ENCODE measurements at places on chromosomes 6 and 20.

GRCh38 chr6:109381061-109381746 is 1.1 kb downstream of the CD164 start:
- no peak for DNase-seq

- no peak for DNase-seq
These were observed 1.3 kb upstream of the LZTS3 start for GRCh38 chr20:3174442-3175261.

DNA sequence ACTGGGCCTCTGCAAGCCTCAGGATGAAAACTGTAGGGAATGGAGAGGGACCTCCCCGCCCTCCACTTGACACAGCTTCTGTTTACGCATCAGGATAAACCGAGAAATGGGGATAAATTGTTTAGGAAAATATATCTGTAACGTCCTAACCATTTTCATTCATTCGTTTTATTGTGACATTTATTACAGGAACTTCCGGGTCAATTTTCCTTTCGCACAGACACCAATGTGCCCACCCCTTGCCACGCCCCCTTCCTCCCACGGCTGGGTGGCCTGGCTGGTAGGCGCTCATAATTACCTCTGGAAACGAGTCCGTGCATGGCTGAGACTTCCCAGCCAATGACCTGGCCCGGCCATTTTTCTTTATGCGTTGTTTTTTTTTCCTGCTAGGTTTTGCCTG is 96.1 kb downstream of the BMP7 start:
- no peak for DNase-seq

GRCh38 chr20:35263532-35264341 is 14.2 kb downstream of the MMP24OS start:
- no peak for DNase-seq

DNA sequence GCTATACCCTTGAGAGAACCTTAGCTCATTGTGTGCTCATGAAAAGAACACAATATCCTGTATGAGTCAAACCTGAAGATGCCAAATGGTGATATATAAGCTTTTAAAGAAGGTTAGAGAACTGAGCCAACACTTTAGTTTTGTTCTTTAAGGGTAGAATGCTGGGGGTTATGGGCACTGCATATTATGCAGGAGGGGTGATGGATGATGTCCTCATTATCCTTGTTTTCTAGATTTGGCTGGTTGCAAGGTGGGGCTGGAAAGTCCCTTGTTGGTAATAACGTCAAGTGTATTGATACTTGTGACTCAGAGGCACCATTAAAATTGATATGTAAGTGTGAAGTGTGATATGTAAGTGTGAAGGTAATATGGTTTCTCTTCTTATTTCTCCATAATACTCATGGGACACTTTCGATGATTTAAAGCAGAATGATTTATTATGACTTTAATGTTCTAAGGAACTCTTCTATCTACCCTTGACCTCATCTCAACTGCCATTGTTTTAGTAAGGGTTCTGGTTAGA is 113.7 kb upstream of the DTNBP1 start:
- no peak for DNase-seq

DNA sequence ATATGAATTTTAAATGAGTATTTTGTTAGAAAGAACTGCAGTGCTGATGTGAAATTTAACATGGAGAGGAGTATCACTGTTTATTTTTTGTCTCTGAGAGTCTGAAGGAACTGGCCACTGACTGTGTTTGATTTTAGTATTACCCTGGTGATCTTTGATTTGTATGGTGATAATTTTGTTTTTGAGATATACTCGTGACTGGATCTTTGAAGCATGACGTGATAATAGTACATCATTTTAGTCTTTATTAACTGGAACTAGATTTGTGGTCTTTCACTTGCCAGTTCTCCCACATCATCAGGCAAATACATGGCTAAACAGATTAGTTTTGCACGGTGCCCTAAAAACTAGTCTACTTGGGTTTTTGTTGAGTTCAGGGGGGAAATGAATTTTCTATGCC is 55.5 kb downstream of the ARID1B start:
- no peak for DNase-seq

GRCh38 chr20:3224681-3225421 is 14.1 kb downstream of the SLC4A11 start:
- no peak for DNase-seq

DNA sequence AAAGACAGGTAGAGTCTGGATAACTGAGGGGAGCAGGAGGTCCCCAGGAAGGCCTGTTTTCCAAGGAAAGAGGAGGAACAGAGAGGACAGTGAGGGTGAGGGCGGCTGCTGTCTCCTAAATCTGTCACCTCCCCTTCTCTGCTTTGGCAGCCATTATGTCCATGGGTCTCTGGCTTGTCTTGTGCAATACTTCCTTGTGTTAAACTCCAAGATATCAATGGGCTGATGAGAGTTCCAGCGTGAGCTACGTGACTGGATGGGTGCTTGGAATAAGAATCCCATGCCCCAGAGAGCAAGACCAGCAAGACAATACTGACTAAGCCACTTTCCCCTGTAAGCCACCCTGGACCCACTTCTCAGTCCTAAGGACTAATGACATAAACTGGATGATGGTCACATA is 26.3 kb upstream of the DNAAF9 start:
- no peak for DNase-seq

DNA sequence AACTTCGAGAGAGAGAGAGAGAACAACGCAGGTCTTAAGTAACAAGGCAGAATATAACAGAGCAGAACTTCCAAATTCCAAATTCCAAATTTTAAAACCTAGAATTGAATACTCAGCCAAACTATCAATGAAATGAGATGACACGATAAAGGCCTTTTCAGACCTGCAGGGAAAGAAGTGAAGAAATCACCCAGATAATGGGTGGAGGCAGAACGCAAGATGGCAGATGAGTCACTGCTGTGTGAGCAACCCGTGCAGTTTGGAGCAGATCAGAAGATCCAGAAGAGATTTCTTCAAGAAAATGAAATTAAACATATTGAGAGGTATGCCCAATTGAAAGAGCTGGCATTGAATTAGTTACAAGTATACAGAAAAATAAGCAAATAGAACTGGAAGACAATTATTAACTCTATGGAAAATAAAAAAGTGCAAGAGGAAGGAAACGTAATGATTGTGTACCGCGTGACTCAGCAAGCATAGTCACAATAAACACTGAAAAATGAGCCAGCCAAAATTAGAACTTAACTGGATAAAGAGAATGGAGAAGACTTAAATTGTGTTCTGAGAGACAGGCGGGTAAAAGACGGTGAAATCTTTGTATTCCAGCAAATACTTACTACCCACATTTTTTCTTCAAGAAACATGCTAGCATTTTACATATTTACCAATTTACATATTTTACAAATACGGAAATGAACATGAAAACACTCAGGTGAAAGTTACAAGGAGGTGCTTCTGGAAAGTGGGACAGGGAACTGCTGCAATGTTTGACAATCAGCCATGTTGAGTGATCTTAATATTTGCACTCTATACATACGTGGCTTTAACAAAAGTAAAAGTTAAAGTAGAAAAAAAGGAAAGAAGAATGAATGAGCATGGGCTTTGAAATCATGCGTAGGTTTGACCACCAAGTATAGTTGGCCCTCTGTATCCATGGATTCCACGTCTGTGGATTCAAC is 87.9 kb upstream of the CDYL start:
- DNase-seq = no peak

GRCh38 chr6:96789871-96790270 is 47.4 kb downstream of the GPR63 start:
- DNase-seq = no peak

- no peak for DNase-seq
These were observed 885 bp downstream of the NTSR1 start for GRCh38 chr20:62709537-62709905.

GRCh38 chr6:34490390-34491090 is 24.7 kb downstream of the PACSIN1 start:
- no peak for DNase-seq

DNA sequence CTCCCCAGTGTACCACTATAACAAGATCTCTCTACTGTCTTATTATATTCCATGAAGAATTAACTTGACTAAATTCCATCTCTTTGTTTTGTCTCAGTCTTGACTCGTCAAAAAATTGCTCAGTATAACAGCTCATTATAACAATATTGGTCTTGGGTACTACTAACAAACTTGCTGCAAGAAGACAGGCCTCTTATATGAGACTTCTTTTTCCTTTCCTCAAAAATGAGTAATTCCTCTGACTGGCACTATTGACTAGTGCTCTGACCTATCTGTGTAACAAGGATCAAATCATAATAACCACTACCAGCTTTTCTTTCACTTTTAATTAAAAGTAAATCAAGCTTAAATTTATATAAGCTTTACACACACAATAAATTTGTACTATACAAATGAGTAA is 91.3 kb upstream of the THEMIS start:
- DNase-seq = no peak

DNA sequence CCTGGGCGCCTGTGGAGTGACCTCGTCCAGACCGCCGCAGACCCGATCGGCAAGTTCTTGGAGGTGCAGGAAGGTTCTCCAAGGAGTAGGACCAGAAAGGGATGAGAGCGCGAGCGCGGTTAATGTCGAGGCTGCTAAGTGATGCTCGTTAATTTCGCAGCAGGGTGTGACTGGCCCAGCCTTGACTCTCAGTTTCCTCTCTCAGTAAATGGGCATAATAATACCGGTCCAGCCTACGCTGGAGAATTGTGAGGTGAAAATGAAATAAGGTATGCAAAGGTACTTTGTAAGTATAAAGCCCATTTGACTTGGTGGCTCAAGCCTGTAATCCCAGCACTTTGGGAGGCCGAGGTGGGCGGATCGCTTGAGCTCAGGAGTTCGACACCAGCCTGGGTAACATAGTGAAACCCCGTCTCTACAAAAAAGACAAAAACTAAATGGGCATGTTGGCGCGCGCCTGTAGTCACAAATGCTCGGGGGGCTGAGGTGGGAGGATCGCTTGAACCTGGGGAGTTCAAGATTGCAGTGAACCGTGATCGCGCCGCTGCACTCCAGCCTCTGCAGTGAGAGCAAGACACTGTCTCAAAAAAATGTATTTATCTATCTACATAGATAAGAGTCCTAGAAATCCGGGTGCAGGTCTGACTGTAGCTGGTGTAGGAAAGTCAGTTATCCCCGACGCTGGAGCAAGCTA is 634 bp upstream of the BTBD9 start:
- no peak for DNase-seq

DNA sequence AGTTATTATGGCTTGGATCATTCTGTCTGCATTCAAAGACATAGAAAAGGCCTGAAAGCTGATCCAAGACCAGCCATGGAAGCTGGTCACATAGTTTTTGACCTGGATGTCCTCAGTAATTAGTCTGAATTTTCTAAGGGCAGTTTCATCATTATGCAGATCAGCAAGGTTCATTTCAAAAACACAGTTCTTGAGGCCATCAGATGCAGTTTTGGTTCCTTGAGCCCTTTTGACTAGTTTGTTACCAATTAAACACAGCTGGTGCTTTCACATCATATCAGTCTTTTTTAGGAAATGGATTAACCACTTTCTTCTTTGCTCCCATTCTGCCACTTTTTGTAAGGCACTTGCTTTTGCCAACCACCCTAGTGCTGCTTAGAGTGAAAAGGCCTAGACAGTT is 129.4 kb downstream of the NCOA3 start:
- no peak for DNase-seq

GRCh38 chr20:15609921-15610320 is 963.3 kb downstream of the KIF16B start:
- peak; percentile 32 for DNase-seq

DNA sequence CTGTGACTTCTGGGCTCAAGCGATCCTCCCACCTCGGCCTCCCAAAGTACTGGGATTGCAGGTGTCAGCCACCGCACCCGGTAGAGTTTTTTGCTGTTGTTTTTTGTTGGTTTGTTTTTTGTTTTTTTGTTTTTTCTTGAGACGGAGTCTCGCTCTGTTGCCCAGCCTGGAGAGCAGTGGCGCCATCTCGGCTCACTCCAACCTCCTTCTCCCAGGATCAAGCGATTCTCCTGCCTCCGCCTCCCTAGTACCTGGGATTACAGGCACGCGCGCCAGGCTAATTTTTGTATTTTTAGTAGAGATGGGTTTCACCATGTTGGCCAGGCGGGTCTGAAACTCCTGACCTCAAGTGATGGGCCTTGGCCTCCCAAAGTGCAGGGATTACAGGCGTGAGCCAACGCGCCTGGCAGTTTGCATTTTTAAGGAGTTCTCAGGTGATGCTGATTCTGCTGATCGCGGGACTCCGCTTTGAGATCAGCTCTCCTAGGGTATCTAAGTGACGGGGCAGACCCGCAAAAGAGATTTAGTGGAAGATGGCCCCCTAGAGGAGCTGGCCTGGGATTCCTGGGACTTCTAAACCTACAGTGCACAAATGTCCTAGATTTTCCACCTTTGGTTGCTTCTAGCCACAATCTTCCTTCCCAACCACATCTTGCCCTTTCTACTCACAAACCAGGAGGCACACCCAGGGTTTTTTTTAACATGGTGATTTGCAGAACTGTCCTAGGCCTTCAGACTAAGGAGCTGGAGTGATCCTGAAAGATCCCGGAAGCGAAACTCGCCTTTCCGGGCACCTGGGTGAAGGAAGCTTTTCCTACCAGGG is 45.2 kb downstream of the DPPA5 start:
- no peak for DNase-seq

DNA sequence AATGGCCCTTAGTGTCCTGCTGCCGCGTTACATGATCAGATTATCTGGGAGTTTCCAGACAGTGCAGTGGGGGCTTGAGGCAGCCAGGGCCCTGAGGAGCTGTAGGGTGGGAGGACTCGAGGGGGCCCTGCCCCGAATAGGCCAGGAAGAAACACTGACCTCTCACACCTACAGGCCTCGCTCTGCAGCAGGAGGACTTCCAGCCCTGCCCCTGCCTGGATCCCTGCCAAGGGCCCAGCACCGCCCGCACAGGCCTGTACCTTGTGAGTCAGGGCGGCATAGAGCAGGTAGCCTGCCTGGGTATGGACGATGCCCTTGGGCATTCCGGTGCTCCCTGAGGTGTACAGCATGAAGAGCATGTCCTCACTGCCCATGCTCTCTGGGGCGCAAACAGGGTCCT is 30.1 kb upstream of the APMAP start:
- no peak for DNase-seq

DNA sequence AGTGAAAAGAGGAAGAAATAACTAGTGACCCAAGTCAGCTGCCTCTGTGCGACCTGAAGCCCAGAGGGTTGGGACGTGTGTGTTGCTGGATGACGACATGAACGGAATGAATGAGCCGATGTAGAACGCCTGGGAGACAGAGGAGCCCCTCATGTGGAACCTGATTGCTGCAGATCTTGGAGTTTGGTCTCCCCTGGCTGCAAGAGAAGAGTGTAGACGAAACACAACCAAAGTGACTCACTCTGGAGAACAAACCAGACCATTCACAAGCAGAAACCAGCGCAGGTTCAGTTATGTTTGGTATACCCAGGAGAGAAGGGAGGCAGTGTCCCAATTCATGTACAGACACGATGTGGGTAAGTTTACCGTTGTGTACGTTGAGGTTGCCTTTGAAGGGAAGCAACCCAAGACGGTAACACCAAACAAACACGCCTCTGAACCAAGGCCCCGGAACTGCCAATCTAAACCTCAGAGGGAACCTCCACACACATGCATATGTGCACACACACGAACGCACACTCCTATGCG is 265.9 kb downstream of the BMP7 start:
- no peak for DNase-seq

- no peak for DNase-seq
These were observed 15.0 kb downstream of the FOXA2 start for GRCh38 chr20:22569353-22569752.

Data from KG1 (cell line).